ENCODE measurements at places on chromosomes 5 and 9. TPM values are rescaled to one million over a fixed set of nuclear protein-coding genes. Genes with fewer than 3 reads are reported as not detected.

Gene IL33
- total RNA-seq: 14.7 TPM

Gene PCDHA9
- total RNA-seq: 0.59 TPM

Gene DCANP1
- not detected for total RNA-seq

Gene ASB6
- 17.3 TPM for total RNA-seq

Gene FBXL17
- total RNA-seq: 20.4 TPM
